ENCODE measurements at places on chromosomes 5 and 9.

GRCh38 chr9:127065592-127065991, 56.8 kb downstream of the ANGPTL2 start:
- DNase-seq = no peak

DNA sequence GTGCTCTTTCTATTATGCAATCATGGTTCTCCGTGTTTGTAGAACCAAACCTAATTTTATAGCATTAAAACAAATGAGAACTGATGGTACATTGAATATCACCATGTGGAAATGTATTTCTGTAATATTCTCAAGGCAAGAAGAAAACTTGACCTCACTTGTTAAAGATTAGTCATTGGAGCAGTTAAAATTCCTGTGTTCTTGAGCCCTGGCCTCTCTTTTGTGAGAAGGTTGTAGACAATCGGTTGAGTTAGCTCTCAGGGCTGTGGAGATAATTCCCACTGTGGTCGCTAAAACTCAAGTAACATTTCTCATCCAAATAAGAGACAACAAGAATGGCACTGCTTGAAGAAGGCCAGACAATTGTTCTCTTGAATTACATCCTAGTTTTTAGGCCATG, 216.0 kb upstream of the KLF4 start:
- no peak for DNase-seq

DNA sequence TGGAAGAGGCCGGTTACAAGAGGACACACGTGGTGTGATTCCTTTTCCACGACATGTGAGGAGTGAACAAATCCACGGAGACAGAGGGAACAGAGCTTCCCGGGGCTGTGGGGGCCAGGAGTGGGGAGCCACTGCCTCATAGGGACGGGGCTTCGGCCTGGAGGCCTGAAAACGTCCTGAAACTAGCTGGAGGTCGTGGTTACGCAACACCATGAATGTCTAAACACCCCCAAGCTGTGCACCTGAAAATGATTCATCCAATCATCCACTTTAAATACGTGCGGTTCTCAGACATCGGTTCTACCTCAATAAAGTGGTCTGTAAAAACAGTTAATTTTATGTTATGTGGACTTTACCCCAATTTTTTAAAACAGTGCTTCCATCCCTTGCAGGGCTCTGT, 65.3 kb upstream of the PPP1R26 start:
- no peak for DNase-seq

DNA sequence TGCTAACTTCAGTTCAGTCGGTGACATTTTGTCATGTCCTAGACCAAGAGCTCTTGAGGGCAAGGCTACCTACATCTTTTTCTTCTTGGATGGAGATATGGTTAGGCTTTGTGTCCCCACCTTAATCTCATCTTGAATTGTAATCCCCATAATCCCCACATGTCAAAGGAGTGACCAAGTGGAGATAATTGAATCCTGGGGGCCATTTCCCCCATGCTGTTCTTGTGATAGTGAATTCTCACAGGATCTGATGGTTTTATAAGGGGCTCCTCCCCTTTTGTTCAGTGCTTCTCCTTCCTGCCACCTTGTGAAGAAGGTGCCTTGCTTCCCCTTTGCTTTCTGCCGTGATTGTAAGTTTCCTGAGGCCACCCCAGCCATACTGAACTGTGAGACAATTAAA, 2.1 kb upstream of the CFAP90 start:
- no peak for DNase-seq
